Stimulated activated CD8-positive, alpha-beta memory T cell treated with anti-CD3 and anti-CD28 coated beads, Interleukin-4, amount 100 ng/mL, for 4 hours (primary cell): ENCODE measurements at places on chromosomes 13 and 19.

DNA sequence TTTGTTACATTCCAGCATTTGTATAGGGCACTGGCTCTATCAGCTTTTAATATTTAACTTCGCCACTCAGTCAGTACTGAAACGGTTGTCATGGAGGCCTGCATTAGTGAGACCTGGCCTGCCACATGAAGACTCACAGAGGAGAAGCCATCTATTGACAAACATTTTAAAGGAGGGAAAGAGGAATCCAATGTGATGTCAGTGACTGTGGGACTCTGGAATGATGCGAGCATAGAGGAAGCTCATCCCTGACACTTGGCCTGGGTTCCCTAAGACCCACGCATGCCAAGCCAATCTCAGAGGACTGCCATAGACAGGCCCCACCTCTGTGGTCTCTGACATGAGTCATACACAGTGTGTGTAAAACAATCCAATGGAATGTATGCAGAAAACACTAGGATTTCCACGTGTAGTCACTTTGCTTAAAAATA, 7.9 kb upstream of the DPY19L3 start:
- DNase-seq, result no peak

GRCh38 chr19:35217649-35217990, 10.9 kb downstream of the FAM187B start:
- DNase-seq, result no peak

- DNase-seq, result no peak
Observed at GRCh38 chr19:7360393-7360984, 11.8 kb downstream of the ARHGEF18 start.

DNA sequence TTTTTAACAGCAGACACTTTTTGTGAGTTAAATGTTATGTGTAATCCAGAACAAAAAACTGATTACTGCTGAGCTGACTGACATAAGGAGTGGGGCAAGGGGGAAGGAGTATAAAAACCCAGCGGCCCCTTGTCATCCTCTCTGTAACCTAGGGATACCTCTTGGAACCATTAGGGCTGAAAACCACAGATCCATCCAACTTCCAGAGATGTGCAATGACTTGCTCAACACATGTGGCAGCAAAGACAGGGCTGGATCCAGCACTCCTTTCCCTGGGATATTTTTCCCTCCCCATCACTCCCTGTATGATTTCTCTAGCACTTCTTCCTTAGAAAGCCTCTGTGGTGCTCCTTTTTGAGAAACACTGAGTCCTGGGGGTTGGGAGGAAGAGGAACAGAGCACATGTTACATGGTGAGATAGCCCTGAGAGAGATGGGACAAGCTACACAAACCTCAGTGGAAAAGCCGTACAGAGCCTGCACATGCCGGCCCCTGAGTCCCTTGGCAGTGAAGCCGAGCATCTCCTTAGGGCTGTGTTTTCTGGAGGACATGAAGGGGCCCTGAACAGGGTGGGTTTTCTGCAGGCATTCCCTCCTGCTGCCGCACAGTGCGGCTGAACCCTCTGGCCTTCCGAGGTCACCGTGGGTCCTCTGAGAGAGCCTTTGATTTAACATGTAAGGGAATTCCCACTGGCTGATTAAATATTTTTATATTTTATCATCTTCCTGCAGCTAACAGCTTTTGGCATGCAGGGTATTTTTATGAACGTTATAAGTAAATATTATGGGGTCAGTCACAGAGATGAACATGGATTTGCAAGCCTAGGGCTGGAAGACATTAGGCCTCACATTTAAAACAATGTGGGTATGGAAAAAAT, 219.9 kb downstream of the COG6 start:
- DNase-seq, result no peak

GRCh38 chr19:15195371-15196334, 5.1 kb downstream of the NOTCH3 start:
- DNase-seq, result no peak

DNA sequence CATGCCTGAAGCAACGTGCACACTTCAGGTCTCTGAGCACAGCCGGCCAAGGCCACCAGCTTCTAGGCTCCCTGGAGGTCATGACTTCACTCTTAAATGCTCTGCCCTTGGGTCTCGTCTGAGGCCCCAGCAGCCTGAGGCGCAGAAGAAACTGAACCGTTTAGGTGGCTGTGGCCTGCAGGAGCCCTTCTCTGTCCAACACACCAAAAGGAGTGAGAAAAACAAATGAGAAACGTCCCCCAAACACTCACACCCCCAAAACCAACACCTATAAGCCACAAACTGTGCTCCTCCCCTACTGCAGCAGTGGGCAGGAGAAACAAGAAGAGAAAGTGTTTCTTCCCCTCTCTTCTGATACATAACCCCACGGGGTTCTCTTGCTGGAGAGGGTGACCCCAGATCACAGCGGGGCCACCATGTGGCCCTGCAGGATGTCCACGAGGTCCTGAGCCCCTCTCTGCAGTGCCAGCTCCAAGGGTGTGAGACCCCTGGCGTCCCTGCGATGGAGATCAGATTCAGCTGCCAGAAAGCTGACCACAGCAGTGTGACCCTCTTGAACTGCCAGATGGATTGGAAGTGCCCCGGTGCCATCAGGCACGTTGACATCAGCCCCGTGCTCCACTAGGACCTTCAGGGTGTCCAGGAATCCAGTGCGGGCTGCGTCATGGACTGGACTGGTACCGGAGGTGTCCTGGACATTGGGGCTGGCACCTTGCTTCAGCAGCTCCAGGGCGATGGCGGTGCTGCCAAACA, 1.0 kb upstream of the KRI1 start:
- peak; percentile 22 for DNase-seq

GRCh38 chr13:80339563-80339911, 1.4 kb downstream of the SPRY2 start:
- DNase-seq, result no peak

GRCh38 chr13:113094410-113094800, 11.2 kb upstream of the F7 start:
- DNase-seq, result no peak

DNA sequence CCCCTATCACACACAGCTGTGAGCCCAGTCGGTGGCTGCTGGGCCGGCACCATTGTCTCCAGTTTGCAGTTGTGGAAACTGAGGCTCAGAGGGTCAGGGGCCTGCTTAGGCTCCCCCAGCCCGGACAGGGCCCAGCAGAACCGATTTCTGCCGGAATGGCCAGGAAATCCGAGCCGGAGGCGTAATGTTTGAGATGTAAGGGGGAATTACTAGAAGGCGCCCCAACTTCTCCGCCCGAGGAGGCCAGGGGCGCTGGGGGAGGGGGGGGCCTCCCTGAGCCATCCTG, 962 bp downstream of the KISS1R start:
- DNase-seq, result no peak

GRCh38 chr19:49534632-49535385, 7.0 kb downstream of the RCN3 start:
- no peak for DNase-seq

DNA sequence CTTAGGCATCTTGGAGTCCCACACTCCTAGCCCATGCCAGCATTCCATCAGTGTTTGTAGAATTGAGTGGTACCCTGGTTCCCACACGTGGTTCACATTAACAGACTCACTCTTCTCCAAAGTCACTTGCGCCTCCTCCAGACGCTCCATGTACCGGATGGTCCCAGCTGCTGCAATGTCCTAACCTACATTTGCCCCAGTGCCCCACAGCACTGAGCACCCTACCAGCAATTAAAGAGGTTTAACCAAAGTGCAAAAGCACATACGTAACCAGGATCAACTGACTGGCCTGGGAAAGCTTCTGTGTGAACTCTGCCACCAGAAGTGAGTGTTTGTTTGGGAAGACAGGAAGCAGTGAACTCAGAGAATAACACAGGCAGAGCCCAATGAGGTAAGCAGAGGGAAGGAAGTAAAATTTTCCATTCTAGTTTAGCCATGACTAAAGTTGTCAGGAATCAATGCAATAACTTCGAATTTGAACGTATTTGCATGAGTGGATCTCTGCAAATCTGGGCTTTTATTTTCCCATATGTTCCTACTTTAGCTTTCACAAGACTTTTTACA, 7.3 kb upstream of the MEDAG start:
- DNase-seq, result no peak

DNA sequence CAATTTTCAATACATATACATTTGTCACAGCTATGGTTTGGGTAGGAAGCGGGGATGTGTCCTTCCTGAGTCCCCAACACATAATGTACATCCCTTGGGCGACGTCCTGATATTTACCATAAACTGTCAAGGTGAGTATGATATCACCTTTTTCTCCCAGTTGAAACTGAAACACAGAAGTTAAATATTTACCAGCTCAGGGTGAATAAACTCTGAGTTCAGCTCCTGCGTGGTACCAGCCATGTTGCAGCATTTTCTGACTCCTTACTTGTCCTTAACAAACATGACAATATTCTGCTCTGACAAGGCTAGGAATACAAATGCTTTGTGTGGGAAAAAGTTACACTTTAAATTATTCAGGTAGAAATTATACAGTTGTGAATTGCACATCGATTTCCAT, 294.2 kb downstream of the TEX29 start:
- no peak for DNase-seq

- no peak for DNase-seq
Observed at GRCh38 chr13:102316732-102317131, 85.1 kb downstream of the FGF14 start.

DNA sequence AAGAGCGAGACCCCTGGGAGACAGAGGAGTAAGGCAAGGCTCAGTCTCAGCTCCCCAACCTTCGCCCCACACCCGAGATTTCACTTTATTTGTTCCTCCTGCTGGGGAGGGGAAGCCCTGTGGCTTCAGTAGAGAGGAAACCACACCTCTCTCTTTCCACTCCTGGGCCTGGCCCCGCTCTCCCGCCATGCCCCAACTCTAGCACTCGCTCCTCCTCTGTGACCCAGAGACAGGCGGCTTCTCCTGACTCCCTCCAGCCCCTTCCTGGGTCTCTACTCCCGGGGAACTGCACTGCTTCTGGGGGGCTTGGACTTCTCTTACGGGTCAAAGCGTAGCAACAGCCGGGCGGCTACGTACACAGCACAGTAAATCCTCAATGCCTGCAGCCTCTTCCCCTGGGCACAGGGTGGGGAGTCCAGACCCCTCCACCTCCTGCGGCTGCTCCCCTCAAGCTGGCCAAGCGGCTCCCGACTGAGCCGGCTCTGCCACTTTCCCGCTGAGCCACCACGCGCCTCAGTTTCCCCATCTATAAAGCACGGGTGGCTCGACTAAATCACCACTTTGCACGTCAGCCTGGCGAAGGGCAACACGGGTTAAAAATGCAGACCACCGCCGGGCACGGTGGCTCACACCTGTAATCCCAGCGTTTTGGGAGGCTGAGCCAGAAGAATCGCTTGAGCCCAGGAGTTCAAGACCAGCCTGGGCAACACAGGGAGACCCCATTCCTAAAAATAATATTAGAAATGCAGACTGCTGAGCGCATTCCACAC, 1.4 kb downstream of the RNF126 start:
- no peak for DNase-seq

GRCh38 chr13:81207231-81207630, 866.3 kb upstream of the SPRY2 start:
- no peak for DNase-seq

- no peak for DNase-seq
Observed at GRCh38 chr13:100497389-100497788, 91.2 kb downstream of the GGACT start.

- DNase-seq, result no peak
Observed at GRCh38 chr13:78777976-78778375, 119.0 kb upstream of the OBI1 start.

- DNase-seq, result no peak
Observed at GRCh38 chr13:33278913-33279312, 6.6 kb downstream of the STARD13 start.

DNA sequence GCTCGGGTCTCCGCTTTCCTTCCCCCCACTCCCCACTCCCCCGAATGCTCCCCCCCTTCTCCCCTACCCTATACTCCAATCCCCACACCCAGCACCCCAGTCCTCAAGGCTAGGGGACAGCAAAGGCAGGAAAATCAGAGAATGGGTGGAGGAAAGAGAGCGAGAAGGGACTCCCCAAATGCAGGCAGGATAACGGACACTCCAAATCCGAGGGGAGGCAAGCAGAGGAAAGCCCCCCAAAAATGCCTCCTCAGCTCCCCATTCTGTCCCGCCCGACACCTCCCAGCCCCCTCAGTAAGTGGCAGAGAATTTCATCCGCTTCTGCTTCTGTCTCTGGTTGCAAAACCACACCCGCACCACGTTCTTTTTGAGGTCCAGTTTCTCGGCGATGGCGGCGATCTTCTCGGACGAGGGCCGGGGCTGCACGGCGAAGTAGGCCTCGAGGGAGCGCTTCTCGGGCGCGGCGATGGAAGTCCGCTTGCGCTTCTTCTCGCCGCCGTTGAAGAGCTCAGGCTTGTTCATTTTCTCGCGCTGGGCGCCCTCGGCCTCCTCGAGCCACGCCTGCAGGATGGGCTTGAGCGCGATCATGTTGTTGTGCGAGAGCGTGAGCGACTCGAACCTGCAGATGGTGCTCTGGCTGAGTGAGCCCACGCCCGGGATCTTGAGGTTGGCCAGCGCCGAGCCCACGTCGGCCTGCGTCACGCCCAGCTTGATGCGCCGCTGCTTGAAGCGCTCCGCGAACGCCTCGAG, 2.1 kb downstream of the POU4F1 start:
- DNase-seq, result no peak

- DNase-seq, result no peak
Observed at GRCh38 chr19:6540918-6541689, 10.3 kb downstream of the TNFSF9 start.

DNA sequence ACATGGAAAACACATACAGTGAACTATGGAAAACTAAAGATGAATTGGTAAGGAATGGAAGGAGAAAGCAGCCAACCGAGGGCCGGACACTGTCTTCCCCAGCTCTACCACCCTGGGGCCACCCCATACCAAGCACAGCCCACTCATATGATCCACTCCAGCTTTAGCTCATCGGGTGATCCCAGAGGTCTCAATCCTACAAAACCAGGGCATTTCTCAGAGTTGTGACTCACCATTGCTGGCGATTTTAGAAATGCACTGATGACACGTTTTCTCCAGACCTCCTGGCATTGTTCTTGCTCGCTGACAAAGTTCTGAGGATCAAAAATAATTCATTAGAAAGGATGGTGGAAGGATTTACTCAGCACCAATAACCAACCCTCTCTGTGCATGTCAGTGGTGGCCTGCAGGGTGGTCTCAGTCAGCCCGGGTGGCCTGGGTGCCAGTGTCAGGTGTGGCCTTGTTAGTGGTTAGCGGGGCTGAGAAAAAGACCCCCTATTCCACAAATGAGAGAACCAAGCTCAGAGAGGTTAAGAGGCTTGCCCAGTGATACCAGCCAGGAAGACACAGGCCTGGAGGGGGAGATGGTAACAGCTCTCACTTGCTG, 6.6 kb downstream of the TMEM272 start:
- DNase-seq, result no peak

DNA sequence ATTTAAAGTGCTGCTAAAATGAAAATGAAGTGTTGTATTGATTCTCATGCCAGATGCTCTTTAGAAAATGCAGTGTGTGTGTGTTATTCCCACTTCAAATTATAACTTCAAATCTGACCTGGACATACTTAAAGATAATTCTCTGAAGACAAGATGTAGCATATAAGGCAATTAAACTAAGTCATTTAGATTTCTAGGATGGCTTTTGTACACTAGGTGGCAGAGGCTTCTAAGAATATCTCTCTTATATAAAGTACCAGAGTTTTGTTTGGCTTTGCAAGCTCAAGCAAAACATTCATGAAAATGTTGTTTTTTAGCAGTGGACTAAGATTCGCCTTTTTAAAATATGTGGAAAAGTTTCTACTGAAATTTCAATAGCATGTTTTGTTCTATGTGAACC, 407.2 kb downstream of the GPC5 start:
- no peak for DNase-seq
